Activated CD4-positive, alpha-beta T cell treated with anti-CD3 and anti-CD28 coated beads for 48 hours (primary cell): ENCODE measurements at places on chromosomes 1 and 21.

- no peak for DNase-seq
These were observed 6.9 kb upstream of the TAS1R2 start for GRCh38 chr1:18866314-18866713.

DNA sequence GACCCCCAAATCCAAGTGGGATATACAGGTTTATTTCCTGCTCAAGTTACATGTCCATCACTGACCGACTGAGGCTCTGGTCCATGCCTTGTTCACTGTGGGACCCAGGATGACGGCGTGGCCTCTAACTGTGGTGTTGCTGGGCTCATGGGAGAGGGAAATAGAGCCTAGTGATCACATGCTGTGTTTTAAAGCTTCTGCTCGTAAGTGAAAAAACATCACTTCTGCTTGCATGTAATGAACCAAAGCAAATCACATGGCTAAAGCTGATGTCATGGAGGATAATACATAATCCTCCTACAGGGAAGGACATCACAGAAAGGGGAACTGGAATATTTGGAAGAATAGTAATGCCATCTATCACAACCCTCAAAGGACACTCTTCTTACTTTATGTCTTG, 107.6 kb downstream of the FASLG start:
- DNase-seq, result no peak

DNA sequence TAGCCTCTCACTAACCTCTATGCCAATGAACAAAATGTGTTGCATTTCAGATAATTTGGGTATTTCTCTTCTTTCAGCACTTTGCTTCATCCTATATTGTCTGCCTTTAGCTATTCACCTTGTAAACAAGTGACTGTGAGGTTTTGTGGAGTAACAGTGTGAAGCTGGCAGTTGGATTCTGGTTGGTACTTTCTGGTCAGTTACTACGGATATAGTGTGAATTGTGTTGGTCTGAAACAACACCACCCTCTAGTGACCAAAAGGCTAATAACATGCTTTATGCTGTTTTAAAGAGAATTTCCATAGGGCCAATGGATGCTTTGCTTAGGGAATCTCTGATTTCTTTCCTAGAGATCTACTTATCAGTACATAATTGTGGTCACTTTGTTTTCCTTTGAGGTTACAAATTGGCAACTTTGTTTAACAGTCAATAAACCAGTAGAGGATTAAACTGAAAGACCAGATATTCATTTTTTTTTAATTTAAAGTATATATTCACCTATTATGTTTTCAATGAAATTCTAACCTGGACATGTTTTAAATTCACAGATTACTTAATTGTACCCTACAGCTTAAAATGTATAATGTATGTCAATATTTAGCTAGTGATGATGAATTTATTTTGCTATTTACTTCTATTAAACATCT, 2.5 kb upstream of the PTGER3 start:
- DNase-seq, result no peak

- DNase-seq, result no peak
These were observed 105.3 kb downstream of the PTGS2 start for GRCh38 chr1:186574926-186575325.

- DNase-seq, result no peak
These were observed 1.1 kb downstream of the KLHDC9 start for GRCh38 chr1:161099090-161099802.
